AML-193 (cell line): ENCODE measurements at places on chromosomes 4 and X.

- DNase-seq = no peak
These were observed 312.4 kb downstream of the ARHGAP10 start for GRCh38 chr4:148044089-148044911.

DNA sequence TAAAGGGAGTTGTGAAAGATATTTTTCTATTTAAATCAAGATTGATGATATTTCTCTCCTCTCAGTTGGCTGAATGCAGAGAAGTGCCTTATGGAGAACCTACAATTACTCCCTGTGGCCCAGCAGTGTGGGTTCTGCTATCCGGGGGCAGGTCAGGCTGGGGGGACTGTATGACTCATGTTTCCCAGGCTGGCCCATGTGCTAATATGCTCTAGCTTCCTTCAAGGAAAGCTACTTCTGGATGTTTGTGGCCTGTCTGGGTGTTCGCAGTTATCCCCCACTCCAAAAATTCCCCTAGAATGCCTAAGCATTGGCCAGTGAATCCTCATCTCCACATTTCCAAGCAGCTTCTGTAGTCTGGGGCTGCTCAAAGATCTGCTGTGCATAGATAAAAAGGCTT lies 58.9 kb upstream of the SPP1 start:
- DNase-seq = no peak

DNA sequence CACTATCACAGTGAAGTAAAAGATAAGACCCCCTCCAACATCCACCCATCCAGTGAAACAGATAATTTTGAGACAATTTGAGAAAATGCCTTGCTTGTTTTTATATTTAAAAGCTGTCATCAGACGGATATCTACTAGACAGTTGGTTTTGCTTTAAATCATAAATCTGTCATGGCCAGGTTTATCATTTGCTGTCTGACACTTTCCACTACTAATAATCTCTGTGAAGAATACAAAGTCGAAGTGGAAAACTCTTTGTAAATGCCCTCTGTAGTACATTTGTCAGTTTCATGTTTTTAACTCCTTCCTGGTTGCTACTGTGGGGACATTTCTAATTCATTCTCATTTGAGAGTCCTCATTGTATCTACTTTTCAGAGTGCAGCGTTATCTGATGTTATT lies 1606.2 kb upstream of the PCDH7 start:
- DNase-seq = no peak

- DNase-seq = no peak
These were observed 219.0 kb downstream of the DCTD start for GRCh38 chr4:182698212-182698611.

DNA sequence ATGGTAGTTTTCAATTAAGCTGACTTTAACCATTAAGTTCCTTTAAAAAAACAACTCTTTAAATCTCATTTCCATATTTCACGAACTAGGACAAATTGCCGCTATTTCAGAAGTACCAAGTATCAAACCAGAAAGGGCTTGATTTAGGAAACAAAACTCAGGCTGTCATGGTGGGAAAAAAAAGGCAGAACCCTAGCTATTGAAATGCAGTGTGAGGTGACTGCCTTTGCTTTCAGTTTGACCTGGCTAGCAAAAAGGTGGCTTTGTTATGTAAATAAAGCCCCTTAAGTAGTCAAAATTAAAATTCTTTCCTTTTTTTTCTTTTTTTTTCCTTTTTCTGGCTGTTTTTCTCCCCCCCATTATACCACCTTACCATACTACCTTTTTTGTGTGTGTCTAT lies 40.6 kb upstream of the CYP2U1 start:
- no peak for DNase-seq

DNA sequence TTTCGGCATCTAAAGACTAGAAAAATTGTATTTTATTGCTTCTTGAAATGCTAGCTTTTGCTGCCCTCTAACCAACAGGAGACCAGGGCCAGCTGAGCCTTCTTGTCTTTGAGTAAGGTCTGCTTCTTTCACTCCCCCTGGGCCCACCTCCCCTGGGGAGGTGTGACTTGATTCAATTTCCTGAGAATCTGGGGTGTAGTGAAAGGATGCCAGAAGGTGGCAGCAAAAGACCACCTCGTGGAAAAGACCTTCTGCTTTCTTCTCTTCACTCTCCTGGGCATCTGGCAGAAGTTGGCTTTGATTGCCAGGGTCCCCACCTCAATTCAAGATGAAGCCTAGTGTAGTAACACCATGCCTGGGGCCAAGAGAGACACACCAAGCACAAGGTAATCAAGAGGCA lies 96.5 kb upstream of the MAOA start:
- peak; percentile 28 for DNase-seq

DNA sequence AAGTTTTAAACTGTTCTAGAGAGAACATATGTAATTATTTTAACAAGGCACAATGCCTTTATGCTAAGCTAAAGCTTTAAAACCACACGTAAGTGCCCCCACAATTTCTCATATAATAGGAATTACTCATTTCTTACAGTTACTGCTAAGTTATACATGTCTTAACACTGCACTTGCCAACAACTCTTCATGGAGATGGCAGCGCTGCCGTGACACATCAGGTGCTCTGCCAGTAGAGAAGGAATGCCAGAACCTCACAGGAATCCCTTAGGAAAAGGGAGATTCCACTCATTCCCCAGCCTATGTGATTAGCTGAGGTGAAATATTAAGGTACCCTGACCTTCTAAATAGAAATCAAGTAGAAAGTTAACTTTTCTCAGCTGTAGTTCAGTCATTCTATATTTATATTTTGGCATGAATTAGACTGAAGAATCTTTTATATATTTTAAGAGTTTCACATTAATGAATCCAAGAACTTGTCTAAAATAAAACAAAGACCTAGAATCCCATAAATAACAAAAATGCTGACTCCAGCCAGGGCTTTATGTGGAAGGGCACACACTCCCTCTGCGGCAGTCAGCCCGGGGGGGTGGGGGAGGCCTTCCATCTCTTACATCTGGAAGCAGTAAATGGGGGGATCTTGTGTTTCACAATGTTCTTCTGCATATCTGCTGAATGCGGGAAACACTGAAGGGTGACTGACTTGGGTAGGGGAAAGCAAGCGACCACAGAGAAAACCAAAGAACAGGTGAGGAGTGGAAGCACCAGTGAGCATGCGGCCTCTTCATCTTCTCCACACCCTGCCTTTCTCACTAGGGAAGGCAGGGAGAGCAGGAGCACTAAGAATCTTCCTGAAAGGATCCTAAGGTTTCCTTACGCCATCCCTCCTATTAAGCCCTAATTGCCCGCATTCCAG lies 23.7 kb downstream of the ACSL1 start:
- DNase-seq = no peak

- DNase-seq = no peak
These were observed 30.5 kb upstream of the LIMCH1 start for GRCh38 chr4:41507291-41507947.

- no peak for DNase-seq
These were observed 17.1 kb downstream of the SPON2 start for GRCh38 chr4:1155314-1155713.

- no peak for DNase-seq
These were observed 139.9 kb downstream of the RAB28 start for GRCh38 chr4:13344216-13344615.

GRCh38 chr4:86531440-86531839 lies 62.7 kb upstream of the PTPN13 start:
- no peak for DNase-seq

- DNase-seq = peak; percentile 46
These were observed at the start of gene CLNK for GRCh38 chr4:10684631-10685030. Gene CLNK, minus strand, starts transcription at chr4:10684768. Its CDS starts 16,899 bp downstream, at chr4:10667869.

DNA sequence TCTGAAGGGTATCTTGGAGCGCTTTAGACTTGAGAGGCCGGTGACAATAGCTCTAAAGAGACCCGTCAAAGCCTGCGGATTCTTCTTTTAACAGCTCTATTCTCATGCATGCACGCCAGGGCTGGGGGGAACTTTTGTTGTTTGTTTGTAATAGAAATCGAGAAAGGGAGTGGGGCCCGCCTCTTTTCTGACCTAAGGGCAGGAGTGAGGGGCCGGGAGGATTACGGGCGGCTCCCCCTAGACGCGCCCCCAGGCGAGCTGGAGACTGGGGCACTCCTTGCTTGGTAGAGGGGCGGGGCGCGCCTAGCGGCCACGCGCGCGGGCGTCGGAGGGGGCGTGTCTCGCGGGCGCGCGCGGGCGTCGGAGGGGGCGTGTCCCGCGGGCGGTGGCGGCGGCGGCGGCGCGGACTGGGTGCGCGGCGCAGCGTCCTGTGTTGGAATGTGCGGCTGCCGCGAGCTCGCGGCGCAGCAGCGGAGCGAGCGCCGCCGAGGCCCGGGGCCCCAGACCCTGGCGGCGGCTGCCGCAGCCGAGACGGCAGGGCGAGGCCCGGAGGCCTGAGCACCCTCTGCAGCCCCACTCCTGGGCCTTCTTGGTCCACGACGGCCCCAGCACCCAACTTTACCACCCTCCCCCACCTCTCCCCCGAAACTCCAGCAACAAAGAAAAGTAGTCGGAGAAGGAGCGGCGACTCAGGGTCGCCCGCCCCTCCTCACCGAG lies at the start of gene REST:
Gene REST (plus strand): TSS at position 412 of the 717 bp plus-strand sequence. CDS start 2,739 bp downstream, outside the sequence.
- DNase-seq = peak; percentile 60

DNA sequence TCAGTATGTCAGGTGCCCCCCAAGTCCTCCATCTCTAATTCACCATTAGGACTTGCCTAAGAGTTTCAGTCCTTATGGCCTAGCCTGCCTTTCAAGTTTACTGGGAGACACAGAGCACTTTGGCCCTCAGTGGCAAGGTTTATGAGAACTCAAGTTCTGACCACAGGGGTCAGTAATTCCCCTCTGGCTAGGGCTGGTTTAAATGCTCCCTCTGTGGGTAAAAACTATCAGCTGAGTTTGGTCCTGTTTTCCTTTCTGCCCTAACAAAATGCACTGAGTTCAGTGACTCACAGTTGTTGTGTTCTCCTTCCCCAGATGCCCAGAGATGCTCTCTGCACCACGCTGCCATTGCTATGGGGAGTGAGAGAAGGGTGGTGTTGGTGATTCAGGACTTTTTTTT lies 163.2 kb downstream of the RELL1 start:
- DNase-seq = no peak

GRCh38 chr4:182111586-182111985 lies 131.6 kb upstream of the TENM3 start:
- no peak for DNase-seq

- no peak for DNase-seq
These were observed 103.1 kb upstream of the LSM6 start for GRCh38 chr4:146072376-146072775.

DNA sequence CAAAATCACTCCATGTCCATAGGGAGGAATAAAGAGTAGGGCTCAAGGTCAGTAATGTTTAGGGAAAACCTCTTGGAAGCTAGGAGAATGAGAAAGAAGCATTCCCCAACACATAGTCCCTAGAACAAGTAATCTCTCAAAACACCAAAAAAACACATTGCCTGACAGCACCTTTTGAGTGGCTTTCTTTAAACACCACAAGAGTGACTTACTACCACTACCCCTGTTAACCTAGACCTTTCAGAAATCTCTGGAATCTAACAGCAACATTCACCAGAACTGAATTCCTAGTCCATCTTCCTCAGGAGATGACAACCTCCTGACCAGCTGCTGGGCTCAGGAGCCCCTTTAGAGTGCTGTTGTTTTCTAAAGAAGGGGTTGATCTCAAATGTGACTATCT lies 142.2 kb downstream of the SOWAHB start:
- DNase-seq = no peak

DNA sequence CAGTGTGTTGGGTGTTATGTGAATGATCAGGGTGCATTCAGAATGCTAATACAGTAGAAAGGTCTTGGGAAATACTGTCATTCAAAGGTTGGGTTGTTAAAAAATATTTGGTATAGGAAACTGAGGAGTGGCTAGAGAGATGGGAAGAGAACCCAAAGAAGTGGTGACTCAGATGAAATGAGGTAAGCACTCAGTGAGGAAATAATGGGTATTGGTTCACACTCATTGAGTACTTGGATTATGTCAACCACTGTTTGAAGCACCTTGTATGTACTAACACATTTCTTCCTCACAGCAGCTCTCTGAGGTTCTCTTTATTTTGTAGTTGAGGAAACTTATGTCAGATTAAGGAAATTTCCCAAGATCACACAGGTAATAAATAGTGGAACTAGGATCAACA lies 40.8 kb upstream of the NUDT6 start:
- DNase-seq = peak; percentile 45

DNA sequence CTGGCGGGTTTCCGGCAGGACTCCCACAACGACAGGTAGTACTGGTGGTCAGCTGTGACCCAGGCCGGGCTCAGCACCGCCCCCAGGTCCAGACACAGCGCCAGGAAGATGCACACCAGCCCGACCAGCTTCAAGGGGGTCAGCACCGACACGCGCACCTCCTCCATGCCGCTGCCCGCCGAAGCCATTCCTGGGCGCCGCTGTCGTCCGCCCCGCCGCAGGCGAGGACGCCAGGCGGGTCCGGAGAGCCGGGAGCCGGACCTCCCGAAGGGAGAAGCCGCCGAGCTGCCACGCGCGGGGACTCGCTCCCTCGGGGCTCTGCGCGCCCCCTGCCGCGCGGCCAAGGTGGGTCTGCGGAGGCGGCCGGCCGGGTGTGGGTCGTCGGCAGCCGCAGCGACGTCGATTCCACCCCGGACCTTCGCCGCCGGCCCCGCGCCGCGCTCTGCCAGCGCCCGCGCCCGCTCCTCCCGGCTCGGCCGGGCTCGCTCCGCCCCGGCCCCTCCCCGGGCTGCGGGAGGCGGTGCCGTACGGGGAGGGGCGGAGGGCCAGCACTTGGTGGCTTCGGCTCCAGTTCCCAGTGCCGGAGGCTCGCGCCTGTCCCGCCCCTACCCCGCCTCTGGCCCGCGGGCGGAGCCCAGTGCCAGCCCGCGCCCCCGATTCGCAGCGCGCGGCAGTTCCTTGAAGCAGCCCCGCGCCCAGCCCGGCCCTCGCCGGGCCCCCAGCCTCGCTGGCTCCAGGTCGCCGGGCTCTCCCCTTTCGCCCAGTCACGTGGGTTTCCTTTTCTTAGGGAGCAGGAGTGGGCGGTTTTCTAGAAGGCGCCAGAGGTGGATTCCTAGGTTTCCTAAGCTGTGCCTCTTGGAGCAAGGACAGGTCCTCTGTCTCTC lies at the start of gene TMEM47:
Gene TMEM47 (minus strand): TSS at position 444 of the 884 bp plus-strand sequence. CDS start 256 bp downstream, at position 188.
- no peak for DNase-seq

GRCh38 chr4:1344696-1345095 lies 2.3 kb upstream of the UVSSA start:
- no peak for DNase-seq

- DNase-seq = no peak
These were observed 931 bp downstream of the DDX60 start for GRCh38 chr4:168317621-168318020.

DNA sequence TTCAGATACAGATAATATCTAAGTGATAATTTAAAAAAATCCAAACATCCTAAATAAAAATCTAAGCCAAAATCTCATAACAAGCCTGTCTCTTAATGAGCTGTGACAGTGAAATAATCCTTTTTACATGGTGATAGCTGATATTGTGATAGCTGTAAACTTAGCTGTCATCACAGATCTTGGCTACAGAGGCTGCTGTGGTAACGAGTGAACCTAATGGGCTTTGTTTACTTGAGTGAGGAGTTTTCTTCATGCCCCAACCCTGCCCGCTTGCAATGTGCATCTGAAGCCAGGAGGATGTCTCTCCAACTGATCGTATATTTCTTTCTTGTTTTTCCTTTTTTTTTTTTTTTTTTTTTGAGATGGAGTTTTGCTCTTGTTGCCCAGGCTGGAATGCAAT lies 41.5 kb upstream of the YTHDC1 start:
- DNase-seq = no peak

DNA sequence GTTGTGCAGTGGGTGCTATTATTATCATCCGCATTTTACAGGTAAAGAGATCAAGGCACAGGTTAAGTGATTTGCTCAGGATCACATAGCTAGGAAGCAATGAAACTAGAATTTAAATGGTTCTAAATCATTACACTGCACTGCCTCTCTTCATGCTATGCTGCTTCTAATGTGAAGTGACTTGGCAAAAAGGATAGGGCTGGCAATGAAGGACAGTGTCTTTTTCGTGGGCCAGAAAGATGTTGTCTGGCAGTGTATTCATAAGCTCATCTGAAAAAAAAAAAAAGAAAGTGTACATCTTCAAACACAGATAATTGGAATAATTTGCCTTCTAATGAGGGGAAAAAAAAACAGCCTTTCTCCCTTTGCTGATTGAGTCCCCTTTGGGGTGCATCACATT lies 132.2 kb upstream of the FUNDC1 start:
- DNase-seq = no peak
